ENCODE measurements at places on chromosomes 7 and 10. TPM values are rescaled to one million over a fixed set of nuclear protein-coding genes. Genes with fewer than 3 reads are reported as not detected.

GRCh38 chr10:73802276-73802991 lies 9.0 kb downstream of the NDST2 start:
- no peak overlapping the region for H3K27ac ChIP-seq
- H3K36me3 ChIP-seq: peaks cover 78% of the 10 kb centered on the region
- H3K27me3 ChIP-seq: no peaks in the 10 kb centered on the region
- H3K4me1 ChIP-seq: peaks cover 27% of the 10 kb centered on the region

- DNase-seq: no peak
- no peaks in the 10 kb centered on the region for H3K36me3 ChIP-seq
- H3K27me3 ChIP-seq: peaks cover 19% of the 10 kb centered on the region
Observed at GRCh38 chr7:76369018-76369417, 10.2 kb upstream of the YWHAG start.

GRCh38 chr10:131402771-131403650 lies 91.5 kb upstream of the TCERG1L start:
- no peak overlapping the region for H3K4me3 ChIP-seq
- H3K27me3 ChIP-seq: peaks cover 12% of the 10 kb centered on the region
- H3K4me1 ChIP-seq: no peaks in the 10 kb centered on the region
- no peak for DNase-seq

DNA sequence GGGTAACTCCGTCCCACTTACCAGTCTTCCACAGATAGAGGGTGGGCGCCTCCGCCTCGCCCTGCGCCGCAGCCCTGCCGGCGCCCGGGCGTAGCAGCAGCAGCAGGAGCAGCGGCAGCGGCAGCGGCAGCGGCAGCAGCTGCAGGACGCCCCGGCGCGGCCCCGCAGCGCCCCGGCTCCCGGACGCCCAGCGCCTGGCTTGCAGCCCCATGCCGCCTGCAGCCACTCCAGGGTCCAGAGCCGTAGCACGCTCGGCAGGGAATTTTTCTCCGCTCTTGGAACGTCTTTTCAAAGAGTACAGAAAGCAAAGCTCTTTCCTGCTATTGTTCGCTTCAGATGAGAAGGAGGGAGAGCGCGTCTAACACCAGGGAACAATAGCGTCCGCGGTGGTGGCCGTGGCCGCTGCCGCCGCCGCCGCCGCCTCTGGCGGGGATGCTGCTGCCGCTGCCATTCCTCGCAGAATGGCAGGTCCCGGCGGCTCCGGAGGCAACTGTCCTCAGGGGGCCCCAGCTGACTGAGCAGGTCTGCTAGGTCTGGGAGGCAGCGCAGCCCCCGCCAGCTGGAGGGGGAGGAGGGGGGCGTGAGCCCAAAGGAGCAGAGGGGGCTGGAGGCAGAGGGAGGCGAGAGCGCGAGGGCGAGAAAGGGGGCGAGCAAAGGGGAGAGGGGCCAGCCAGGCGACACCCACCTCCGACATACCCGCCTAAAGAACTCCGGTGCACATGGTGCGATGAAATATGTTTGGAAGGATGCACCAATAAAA lies at the start of gene THSD7A:
TSS of gene THSD7A (minus strand) at position 463 of the 760 bp plus-strand sequence. CDS start at position 211, 252 bp downstream.
- peaks cover 11% of the 10 kb centered on the region for H3K4me1 ChIP-seq
- peaks cover 27% of the 10 kb centered on the region for H3K27me3 ChIP-seq
- H3K4me3 ChIP-seq: no peak within 1 kb of the TSS
- H3K36me3 ChIP-seq: no peaks in the 10 kb centered on the region

DNA sequence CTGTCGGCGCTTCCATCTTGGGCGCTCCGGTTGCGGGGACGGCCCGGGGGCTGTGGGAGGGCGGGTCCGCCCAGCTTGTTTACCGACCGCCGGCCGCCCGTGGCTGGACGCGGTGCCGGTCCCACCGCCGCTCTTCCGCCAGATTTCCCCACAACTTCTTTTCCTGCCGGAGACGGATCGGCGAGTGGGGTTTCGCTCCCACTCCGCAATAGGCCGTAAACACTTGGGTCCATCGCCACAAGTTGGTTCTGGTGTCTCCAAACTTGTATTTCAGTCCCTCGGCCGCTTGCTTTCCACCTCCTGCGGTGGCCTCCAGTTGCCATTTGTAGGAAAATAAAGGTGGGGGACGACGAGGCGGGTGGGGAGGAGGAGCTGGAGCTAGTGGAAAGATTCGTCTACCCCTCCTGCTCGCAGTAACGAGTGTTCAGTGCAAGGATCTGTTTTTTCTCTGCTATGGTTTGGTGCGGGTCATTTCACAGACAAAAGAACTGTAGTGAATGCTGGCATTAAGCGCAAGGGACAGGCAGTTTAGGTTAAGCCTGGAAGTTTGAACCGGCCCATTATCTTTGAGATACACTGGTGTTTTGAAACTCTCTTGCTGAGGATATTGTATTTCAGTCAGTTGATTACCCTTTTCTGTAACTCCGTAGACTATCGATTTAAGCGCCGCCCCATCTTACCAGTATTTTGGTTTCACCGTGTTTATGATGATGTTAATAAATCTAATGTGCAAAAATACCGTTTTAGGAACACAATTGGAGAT lies 24.3 kb upstream of the ZRANB1 start:
- no peaks in the 10 kb centered on the region for H3K27me3 ChIP-seq
- H3K27ac ChIP-seq: peak overlapping the region; percentile 94
- peaks cover 12% of the 10 kb centered on the region for H3K36me3 ChIP-seq
- H3K4me1 ChIP-seq: peaks cover 39% of the 10 kb centered on the region
- peak overlapping the region; percentile 95 for H3K4me3 ChIP-seq

DNA sequence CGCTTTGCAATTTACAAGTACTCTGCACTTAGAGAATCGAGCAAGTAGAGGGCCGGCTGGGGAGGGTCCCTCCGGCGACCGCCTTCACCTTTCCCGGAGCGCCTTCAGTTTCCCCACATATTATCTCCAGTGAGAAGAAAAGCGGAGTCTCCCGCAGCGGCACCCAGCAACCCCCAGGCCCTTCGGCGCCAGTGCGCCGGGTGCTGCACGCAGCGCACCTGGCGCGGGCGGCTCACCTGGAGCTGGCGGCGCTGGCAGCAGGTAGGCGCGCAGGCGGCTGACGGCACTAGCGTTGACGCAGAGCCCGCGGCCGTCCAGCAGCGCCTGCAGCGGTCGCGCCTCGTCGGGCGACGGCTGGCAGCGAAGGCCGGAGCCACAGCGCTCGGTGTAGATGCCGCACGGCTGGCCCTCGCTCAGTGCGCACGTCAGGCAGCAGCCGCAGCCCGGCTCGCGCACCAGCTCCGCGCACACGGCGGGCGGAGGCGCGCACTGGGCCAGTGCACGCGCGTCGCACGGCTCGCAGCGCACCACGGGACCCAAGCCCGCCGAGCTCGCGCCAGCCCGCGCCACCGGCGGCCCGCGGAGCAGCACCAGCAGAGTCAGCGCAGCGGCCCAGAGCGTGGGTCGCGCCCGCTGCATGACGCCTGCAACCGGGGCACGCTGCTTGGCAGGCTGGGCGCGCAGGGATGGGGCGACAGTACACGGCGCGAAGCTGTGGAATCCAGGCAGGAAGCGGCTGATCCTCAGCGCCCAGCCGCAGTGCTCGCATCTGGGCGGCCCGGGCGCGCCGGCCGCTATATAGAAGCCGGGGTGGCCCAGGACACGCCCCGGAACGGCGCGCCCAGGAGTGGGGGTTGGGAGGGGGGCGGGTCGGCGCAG lies at the start of gene IGFBP3:
TSS of gene IGFBP3 (minus strand) at position 771 of the 879 bp plus-strand sequence. CDS start at position 639, 132 bp downstream.
- H3K4me1 ChIP-seq: peaks cover 10% of the 10 kb centered on the region
- peak within 1 kb of the TSS; percentile 64 for H3K4me3 ChIP-seq
- DNase-seq: no peak
- peak within 1 kb of the TSS; percentile 81 for H3K27ac ChIP-seq
- no peaks in the 10 kb centered on the region for H3K36me3 ChIP-seq

DNA sequence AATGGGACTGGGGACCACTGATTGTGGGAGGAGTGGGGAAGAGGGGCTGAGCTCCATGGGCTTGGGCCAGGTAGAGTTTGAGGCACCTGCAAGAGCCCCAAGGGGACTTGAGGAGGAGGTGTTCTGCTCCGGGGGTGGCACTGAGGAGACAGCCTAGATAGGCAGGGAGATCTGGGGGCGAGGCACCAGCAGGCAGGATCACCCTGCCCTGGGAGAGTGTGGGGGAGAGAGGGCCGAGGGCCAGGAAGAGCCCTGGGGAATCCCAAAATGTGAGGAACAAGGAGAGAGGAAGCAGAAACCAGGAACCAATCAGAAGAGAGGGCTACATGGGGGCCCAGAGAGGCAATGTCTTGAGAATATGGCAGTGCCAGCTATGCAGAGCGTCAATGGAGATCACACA lies 34.6 kb downstream of the LEP start:
- peaks cover 12% of the 10 kb centered on the region for H3K27me3 ChIP-seq
- H3K27ac ChIP-seq: no peak overlapping the region
- DNase-seq: no peak
- H3K36me3 ChIP-seq: peaks cover 3% of the 10 kb centered on the region
- H3K4me1 ChIP-seq: peaks cover 4% of the 10 kb centered on the region
- no peak overlapping the region for H3K4me3 ChIP-seq

- no peak overlapping the region for H3K4me3 ChIP-seq
- DNase-seq: no peak
- H3K27ac ChIP-seq: no peak overlapping the region
- H3K27me3 ChIP-seq: no peaks in the 10 kb centered on the region
- H3K4me1 ChIP-seq: peaks cover 24% of the 10 kb centered on the region
Observed at GRCh38 chr10:88958721-88959120, 6.1 kb upstream of the ACTA2 start.

- H3K36me3 ChIP-seq: no peaks in the 10 kb centered on the region
- no peak overlapping the region for H3K27ac ChIP-seq
- no peak overlapping the region for H3K4me3 ChIP-seq
- H3K4me1 ChIP-seq: peaks cover 24% of the 10 kb centered on the region
Observed at GRCh38 chr10:43782814-43783213, 134.1 kb upstream of the ZNF32 start.

DNA sequence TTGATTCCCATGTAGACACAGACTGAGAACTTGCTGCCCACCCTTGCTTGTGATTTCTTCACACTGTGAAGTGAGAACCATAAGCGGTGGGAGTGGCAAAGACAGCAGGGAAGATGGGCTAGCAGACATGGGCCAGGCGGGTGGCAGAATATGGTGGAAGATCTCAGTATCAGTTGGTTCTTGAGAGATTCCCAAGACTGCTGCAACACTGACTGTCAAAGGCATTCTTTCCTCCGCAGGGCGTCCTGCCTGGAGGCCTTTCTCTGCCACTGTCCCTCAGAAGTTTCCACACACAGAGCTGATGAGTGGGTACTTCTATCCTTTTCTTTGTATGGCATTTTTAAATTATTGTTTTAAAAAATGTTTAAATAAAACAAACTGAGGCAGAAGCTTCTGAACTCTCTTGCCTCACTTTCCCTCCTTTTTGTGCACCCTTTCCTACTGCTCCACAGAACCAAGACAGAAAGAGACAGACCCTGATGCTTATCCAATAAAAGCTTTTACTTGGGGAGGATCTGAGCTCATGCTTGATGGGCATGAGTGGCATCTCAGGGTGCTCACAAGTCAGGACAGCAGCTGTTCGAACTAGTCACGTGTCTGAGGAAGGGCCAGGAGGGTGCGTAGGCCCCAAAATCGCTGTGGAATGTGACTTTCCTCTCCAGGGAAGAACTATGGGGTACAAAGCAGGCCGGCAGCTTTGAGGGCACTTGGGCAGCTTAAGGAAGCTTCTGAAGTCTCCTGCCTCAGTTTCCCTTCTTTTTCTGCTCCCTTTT lies 104.7 kb upstream of the PCGF5 start:
- no peak overlapping the region for H3K27ac ChIP-seq
- no peak for DNase-seq
- H3K27me3 ChIP-seq: no peaks in the 10 kb centered on the region
- H3K4me3 ChIP-seq: no peak overlapping the region
- H3K4me1 ChIP-seq: no peaks in the 10 kb centered on the region

GRCh38 chr10:72086466-72087391 lies 1.6 kb downstream of the SPOCK2 start:
- DNase-seq: peak; percentile 90
- no peaks in the 10 kb centered on the region for H3K27me3 ChIP-seq
- H3K36me3 ChIP-seq: peaks cover 48% of the 10 kb centered on the region
- H3K4me1 ChIP-seq: peaks cover 78% of the 10 kb centered on the region

OR2A25 gene
- not detected for total RNA-seq

ACADSB gene
- total RNA-seq: 46.8 TPM

TLL2 gene
- total RNA-seq: 0.13 TPM

PLAC9 gene
- not detected for total RNA-seq

SUGCT gene
- total RNA-seq: 2.1 TPM

TET1 gene
- 3.2 TPM for total RNA-seq

EZH2 gene
- 9.2 TPM for total RNA-seq

ALOX5 gene
- 12.7 TPM for total RNA-seq

ADAM12 gene
- not detected for total RNA-seq
